GM12878 (cell line): ENCODE measurements at places on chromosomes 5 and 9. TPM values are rescaled to one million over a fixed set of nuclear protein-coding genes. Genes with fewer than 3 reads are reported as not detected.

- DNase-seq, result no peak
Observed at GRCh38 chr9:130349398-130349797, 83.8 kb downstream of the HMCN2 start.

DNA sequence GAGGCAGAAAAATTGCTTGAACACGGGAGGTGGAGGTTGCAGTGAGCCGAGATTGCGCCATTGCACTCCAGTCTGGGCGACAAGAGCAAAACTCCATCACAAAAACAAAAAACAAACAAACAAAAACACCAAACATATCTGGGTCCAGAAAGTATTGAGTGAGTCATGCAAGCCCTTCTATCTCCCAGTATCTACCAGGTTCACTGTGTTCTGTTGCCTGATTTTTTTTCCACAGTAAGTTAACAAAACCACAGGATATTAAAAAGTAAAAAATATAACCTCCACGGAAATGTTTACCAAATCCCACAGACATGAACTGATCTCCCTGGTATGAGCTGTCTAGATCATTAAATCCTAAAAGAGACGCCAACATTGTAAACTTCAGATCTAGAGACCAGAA, 94.4 kb downstream of the ANKH start:
- DNase-seq, result no peak

DNA sequence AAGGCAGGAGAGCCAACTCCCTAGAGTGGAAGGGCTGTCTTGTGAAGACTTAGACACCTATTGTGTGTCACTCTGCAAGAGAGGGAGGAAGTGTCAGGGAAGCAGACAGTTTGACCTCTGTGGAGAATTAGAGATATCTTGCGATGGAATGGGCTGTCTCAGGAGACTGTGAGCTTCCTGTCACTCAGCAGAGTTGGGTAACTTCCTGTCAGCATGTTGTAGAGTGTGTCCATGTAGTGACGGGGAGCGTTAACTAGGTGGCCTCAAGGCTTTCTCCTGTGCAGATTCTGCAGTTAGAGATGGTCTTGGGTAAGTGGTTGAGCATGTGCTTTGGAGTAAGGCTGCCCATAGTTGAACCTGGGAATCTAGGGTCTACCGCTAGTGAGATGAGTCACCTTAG, 136.5 kb downstream of the KIF4B start:
- no peak for DNase-seq

DNA sequence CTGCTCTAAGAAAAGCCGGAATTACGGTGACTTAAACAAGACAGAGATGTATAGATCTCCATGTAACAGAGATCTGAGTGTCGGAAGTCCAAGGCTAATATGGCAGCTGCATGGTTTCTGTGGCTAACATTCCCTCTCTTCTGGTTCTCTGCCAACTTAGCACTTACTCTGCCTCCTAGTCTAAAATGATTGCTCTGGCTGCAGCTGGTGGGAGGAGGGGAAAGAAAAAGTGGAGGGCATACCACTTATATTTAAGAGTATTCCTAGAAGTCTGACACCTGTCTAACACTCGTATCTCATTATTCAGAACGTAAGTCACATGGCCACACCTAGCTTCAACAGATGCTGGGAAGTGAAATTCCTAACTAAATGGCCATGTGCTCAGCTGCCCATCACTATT, 551.5 kb upstream of the TLE4 start:
- DNase-seq, result no peak

DNA sequence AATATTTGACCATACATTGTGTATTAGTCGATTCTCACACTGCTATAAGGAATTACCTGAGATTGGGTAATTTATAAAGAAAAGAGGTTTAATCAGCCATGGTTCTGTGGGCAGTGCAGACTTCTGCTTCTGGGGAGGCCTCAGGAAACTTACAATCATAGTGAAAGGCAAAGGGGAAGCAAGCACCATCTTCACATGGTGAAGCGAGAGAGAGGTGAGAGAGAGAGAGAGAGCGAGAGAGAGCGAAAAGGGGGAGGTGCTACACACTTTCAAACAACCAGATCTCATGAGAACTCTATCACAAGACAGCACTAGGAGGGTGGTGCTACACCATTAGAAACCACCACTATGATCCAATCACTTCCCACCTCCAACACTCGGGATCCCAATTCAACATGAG, 4.1 kb upstream of the GRAMD2B start:
- no peak for DNase-seq

DNA sequence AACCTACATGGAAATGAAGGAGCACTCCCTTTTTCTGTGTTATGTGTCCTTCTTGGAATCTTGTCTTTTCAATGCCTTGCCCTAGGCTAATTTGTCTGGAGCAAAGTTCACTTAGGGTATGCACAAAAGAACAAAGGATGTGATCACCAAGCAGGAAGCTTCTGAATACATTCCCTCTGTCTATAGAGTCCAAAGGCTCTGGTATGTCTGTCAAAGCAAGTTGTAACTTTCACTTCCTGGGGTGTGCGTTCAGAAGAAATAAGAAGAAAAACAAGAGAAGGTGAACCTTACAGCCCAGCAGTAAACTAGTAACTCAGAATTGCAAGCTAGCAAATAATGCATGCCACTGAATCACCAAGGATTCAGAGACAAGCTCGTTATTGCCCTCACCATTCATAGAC, 31.7 kb upstream of the CDH6 start:
- DNase-seq, result no peak

- DNase-seq, result no peak
Observed at GRCh38 chr5:14890846-14891245, 19.3 kb upstream of the ANKH start.

GRCh38 chr9:35057271-35057620, 15.2 kb downstream of the VCP start:
- no peak for DNase-seq

DNA sequence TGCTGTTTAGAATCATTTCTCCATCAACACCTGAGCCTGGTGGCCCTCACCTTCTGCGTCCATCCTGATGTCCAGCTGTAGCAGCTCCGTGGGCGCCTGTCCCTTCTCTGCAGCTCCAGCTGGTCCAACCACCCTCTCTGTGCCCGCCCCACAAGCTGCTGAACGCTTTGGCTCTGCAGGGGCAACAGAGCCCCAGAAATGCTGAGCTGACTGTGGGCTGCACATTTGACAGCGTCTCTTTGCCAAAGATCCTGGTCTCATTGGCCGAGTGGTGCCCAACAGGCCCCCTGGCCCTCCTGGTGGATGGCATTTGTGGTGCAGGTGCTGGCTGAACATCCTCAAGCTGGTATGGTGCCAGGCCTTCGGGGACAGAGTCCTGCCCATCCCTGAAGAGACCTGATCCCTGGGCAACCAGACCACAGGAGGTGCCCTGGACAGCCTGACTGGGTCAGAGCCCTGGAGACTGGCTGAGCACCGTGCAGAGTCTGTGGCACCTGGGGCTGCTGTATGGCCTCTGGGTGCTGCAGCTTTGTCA, 25.3 kb upstream of the CEP72 start:
- no peak for DNase-seq

GRCh38 chr5:88248094-88248493, 20.6 kb downstream of the TMEM161B start:
- no peak for DNase-seq

GRCh38 chr9:128393970-128394369, 22.8 kb downstream of the URM1 start:
- DNase-seq, result no peak

DNA sequence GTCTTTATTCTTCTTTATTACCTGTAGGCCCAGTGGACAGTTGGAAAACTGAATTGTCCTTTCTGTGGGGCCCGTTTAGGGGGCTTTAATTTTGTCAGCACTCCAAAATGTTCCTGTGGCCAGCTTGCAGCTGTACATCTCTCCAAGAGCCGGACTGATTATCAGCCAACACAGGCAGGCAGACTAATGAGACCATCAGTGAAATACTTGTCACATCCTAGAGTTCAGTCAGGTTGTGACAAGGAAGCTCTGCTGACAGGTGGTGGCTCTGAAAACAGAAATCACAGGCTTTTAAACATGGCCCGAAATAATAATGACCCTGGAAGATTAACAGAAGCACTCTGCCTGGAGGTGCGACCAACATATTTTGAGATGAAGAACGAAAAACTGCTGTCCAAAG, 47.9 kb downstream of the RNF180 start:
- DNase-seq, result no peak

DNA sequence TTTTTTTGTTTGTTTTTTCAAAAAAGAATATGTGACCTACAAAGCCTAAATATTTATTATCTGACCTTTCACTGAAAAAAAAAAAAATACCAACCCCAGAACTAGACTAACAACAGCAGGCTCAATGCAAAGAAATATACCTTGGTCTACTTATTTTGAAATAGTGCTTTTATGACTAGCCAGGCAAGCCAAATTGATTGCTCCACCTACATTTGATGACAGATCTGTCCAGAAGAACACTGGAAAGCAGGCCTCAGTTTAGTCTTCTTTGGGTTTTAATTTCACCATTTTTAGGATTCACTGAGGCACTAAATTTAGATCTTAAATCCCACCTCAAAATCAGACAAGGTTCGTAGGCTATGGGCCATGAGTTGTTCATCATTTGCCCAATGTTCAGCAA, 97.3 kb downstream of the PLPP1 start:
- no peak for DNase-seq

GRCh38 chr9:111502506-111502905, 18.3 kb upstream of the ECPAS start:
- DNase-seq, result no peak

DNA sequence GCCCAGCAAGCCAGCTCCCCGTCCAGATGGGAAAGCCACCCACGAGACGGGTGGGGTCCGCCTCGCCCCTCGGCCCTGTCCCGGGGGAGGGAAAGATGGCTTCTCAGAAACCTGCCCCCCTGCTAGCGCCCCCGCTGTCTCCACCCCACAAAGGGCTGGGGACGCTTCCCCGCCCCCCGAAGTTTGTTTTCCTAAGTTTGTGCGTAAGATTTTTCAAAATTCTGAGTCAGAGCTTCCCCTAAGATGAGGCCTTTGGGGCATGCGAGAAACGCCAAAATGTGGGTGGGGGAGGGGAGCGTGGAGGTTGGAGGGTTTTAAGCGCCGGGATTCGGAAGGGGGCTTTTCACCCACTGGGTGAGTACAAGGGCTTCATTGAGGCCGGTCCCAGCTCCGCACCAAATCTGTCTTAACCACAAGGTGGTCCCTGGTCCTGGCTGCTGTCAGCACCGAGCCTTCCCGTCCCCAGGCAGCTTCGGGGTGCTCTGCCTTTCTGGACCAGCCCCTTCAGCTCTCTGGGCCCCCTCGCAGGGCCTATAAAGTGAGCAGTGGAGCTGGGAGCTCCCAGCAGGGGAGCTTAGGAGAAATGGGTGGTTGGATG, 32.3 kb downstream of the PRRX2 start:
- DNase-seq, result no peak

DNA sequence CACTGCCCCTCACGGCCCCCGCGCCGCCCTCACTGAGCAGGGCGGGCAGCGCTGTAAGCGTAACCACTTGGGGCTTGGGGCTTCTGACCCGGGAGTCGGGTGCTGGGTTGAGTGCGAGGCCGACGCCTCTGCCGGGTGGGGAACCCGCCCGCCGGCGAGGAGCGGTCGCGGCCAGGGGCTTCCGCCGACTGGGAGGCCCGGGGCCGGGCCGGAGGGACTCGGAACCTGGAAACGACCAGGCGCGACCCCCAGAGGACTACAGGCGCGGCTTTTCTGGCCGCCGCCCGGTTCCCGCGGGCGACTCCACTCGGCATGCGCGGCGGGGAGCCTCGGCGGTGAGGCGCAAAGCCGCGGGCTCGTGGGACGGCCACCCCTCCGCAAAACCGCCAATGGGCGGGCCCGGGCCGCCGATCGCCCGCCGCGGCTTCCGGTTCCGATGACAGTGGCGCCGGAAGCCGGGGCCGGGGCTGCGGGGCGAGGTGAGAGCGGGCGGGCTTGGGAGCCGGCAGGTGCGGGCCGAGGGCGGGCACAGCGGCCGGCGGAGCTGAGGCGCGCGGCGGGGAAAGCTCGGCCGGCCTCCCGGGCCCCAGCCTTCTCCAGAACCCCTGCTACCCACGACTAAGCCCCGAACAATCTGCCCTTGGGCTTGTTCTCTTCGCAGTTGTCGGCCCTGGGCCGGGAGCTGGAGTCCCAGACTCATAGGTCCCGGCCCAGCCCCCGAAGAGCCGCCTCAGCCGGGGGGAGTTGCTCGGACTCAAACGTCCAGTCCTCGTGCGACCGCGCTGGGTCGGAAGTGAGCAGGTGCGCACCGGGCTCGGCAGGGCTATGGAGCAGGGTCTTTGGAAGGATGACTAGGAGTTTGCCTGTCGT, at the start of gene RMND5B:
Gene RMND5B (plus strand): TSS at position 439 of the 870 bp plus-strand sequence. CDS start 7,106 bp downstream, outside the sequence.
- DNase-seq, result no peak

GRCh38 chr5:172493906-172494305, 39.6 kb upstream of the SH3PXD2B start:
- no peak for DNase-seq

DNA sequence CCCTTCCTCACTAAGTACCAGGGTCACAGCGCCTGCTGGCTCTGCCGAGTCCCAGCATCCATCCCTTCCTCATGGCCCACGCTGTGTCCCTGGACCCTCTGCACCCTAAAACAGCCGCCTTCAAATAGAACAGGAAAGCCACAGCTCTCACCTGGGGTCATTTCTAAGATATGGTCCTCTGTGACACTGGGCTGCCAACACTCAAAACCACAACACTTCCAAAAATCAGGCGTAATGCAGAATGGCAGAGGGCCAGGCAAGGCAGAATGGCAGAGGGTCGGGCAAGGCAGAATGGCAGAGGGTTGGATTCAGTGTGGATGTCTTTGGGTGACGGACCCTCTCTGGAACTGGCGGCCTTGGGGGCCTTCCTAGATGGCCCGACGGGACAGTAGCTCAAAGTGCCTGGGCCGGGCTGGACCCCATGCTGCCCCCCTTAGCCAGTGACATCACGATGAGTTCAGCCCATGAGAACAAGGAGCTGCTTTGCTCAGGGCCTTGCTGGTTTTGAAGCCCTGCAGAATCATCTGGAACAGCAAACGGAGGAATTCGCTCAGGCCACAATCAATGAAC, 35.3 kb downstream of the ZDHHC11B start:
- no peak for DNase-seq

DNA sequence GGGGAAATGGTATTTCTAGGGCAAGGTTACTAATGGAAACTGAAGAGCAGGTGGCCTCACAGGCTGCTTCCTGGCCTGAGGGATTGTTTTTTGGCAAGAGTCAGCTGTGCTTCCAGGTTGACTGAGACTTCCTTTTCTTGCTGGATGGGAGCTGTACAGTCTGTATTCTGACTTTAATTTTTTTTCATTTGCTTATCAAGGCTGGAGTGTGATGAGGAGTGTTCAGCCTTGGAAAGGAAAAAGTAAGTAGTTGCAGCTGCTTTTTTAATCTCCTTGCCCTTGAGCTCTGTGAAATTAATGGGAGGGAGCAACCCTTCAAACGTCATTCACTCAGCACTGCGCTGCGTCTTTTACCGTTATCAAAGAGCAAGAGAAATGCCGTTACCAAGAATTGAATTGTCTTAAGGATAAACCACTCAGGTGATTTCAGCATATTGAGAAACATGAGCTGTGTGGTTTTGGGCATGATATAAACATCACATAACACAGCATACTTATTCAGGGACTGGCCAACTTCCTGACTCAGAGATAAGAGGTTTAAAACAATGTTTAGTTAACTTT, 47.6 kb downstream of the AQP7 start:
- DNase-seq, result no peak

GRCh38 chr9:99964336-99964735, 57.9 kb downstream of the STX17 start:
- no peak for DNase-seq

Gene PPP1R26
- total RNA-seq, result 0.35 and 0.54 TPM in 2 replicates

Gene DOCK8
- total RNA-seq, result 90.6 and 100 TPM in 2 replicates

Gene ADGRV1
- total RNA-seq, result 0.66 and 0.72 TPM in 2 replicates

Gene PKD2L2
- 0.36 TPM in 1 of 2 replicates, not detected in the other for total RNA-seq

Gene PDE6A
- total RNA-seq, result not detected in 2 replicates

Gene PCDHA12
- not detected in 2 replicates for total RNA-seq

Gene GOLM1
- total RNA-seq, result 18.7 and 19.0 TPM in 2 replicates

Gene DRD1
- not detected in 2 replicates for total RNA-seq

Gene PHF24
- total RNA-seq, result not detected in 2 replicates

Gene PHYKPL
- total RNA-seq, result 36.1 and 45.1 TPM in 2 replicates

Gene IFNK
- total RNA-seq, result not detected in 2 replicates
